Activated T-cell treated with anti-CD3 and anti-CD28 coated beads for 48 hours (primary cell): ENCODE measurements at places on chromosomes 5 and 9.
A peak's percentile ranks its signal among the peaks of the same experiment; 100 is the strongest.

DNA sequence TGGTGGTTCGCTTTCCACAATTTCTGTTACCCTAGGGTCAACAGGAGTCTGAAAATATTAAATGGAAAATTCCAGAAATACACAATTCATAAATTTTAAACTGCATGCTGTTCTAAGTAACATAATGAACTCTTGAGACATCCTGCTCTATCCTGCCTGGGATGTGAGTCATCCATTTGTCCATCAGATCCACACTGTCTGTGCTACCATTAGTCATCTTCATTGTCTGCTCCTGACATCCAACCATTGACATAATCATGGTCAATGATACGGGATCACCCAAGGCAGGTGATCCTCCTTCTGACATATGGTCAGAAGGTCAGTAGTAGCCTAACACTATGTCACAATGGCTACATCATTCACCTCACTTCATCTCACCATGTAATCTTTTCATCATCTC lies 276.7 kb upstream of the KIF2A start:
- no peak for DNase-seq

DNA sequence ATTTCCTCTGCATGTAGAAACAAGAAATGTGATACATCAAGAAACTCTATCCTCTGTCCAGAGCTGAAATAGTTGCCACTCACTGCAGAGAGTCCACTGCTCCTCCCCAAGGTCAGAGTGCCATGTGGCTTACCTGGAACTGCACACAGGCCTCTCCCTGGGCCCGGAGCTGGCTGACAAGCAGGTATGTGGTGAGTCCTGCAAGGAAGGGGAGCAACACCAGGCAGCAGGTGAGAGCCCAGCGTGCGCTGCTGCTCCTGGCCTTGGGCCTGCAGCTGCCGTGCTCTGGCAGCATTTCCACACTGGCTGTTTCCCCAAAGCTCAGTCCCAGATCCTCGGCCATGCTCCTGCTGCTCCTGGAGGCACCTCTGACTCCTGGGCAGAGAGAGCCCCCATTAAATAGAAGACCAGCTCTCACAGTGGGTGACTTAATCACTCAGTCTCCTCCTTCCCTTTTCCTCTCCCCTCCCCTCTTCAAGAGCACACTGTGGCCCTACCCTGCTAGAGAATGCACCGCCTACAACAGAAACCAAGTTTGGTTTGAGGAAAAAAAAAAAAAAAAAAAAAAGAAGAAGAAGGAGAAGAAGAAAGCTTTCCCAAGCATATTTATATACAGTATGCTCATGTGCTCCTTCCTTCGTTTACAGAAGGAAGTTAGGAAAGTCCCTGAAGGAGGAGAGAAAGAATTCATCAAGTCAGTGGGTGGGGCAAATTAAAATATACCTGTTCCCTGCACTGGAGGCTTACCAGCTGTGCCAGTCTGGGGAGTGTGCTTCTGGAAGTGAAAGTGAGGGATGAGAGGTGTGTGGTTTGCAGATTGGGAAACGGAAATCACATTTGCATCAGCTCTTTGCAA lies at the start of gene TNFSF15:
Gene TNFSF15, minus strand, starts transcription at position 370 of the 856 bp plus-strand sequence. Its CDS starts 27 bp downstream, at position 343.
- DNase-seq: no peak

- no peak for DNase-seq
These were observed 26.6 kb upstream of the LRRTM2 start for GRCh38 chr5:138901716-138902115.

- DNase-seq: no peak
These were observed 26.7 kb downstream of the ERGIC1 start for GRCh38 chr5:172860520-172861443.

- peak; percentile 15 for DNase-seq
These were observed 928 bp downstream of the HACD4 start for GRCh38 chr9:21030389-21031035.

DNA sequence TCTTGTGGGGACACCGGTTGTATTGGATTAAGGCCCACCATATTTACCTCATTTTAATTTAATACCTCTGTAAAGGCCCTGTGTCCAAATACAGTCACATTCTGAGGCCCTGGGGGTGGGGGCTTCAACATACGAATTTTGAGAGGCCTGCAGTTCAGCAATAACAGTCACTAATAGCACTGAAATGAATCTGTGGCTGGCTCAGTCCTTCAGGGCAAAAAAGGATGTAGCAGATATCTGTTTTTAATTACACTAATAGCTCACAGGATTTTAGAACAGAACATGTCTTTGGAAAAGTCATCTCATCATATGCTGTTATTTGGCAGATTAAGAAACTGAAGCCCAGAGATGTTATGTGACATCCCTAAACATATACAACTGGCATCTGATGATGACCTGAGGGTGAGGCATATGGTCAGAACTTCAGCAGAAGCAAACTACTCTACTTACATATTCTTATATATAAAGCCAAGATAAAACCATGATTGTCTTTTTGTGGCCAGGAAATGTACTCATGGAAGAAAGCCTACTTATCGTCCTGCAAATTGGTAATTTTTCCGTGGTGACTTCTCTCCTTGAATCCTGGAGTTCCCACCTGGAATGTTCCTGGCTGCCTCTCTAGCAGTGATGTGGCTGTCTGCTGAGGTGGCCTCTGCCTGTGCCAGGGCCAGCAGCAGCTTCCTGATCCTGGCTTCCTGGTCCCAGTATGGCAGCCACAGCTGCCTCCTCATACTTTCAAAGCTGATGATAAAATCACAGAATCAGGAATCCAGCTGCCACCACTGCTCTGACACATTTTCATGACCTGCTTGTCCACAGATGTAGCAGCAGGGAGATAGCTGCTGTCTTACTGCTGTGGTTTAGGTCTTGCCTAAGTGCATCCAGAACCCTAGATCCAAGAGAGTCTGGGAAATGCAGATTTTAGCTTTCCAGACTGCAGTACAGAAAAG lies 72.1 kb upstream of the ANKRD55 start:
- DNase-seq: no peak

GRCh38 chr9:132238026-132238972 lies 76.4 kb downstream of the NTNG2 start:
- DNase-seq: no peak

GRCh38 chr5:120873083-120873482 lies 409.0 kb downstream of the PRR16 start:
- DNase-seq: no peak

DNA sequence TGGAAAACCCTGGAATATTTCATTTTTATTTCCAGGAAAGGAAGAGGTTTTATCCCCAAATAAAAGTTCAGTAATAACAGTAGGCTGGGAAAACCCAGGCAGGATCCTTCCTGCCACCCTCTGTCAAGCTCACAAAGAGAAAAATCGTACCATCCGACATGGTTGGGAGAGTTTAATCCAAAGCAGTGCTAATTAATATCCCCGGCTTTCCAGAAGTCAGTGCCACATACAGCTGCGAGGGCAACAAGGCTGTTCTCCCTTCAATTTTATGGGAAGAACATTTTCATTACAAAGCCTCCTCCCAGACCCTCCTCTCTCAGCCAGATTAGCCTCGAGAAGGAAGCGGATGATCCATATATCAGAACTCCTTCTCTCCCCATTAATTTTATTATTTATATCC lies 95.5 kb downstream of the PAX5 start:
- no peak for DNase-seq

DNA sequence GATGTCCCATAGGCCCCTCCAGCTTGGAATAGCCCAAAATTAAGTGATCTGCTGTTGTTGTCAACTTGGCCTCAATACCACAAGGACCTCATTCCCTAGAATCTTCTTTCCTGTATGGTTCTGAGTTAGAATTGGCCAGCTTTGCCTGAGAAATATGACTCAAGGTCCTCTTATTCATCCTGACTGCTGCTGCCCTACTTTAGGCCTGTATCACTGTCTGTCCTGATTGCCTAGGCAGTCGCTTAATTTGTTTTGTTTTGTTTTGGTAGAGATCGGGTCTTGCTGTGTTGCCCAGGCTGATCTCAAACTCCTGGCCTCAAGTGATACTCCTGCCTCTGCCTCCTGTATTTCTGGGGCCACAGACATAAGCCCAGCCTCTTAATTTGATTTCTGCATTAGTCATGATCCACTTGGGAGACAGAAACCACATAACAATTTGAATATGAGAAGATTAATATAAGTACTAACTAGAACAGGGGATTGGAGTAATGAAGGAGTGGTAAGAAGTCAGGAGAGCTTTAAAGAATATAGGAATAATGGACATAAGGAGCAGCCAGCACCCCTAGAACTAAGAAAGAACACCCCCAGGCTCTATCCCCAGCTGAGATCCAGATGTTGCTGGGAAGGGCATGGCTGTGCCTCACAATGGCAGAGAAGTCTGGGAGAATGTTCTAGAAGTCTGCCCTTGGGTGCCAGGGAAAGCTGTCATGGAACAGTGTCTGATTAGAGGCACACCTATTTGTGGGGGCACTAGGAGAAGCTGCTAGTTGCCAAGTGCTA lies 4.6 kb downstream of the TEX53 start:
- no peak for DNase-seq

- peak; percentile 30 for DNase-seq
These were observed 6.6 kb downstream of the TJP2 start for GRCh38 chr9:69180670-69181069.

DNA sequence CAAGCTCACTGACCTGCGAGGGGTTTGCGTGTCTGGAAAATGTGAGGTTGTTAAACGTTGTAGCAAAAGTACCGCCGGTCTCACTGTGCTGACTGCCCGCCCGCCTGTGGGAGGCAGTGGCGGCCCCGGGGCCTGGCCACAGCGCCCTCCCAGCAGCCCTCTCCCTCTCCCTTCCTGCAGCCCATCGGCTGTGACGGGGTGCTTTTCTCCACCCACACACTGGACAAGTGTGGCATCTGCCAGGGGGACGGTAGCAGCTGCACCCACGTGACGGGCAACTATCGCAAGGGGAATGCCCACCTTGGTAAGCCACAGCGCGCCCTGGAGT lies 6.2 kb downstream of the ADAMTSL2 start:
- no peak for DNase-seq

GRCh38 chr9:110895147-110895905 lies 142.9 kb downstream of the LPAR1 start:
- no peak for DNase-seq

DNA sequence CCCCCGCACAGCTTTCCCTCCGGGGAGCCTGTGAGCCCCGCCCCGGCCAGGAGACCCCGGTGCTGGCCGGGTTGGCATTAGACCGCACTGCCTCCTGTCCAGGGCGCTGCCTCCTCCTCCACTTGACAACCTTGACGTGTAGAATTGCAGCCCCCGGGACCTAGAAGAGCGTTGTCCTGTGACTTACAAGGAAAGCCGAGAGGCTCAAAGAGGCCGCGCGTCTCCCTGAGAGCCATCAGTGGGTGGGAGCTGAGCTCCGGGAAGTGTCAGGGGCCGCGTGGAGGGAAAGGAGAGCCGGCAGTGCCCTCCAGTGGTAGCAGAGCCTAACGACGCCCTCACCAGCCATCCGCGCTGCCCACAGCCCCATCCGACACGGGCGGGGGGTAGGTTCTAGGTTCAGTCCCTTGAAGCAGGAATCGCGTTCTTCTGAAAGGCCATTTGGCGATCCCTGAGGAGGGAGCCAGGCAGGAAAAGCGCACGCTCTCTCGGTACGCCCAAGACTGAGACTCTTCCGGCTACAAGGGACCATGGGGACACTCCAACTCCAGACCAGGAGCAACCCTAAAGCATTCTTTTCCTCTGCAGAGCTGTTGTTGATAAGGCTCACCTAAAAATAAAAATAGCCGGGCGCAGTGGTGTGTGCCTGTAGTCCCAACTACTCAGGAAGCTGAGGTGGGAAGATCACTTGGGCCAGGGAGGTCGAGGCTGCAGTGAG lies 40.6 kb upstream of the SAP30L start:
- DNase-seq: peak; percentile 76

DNA sequence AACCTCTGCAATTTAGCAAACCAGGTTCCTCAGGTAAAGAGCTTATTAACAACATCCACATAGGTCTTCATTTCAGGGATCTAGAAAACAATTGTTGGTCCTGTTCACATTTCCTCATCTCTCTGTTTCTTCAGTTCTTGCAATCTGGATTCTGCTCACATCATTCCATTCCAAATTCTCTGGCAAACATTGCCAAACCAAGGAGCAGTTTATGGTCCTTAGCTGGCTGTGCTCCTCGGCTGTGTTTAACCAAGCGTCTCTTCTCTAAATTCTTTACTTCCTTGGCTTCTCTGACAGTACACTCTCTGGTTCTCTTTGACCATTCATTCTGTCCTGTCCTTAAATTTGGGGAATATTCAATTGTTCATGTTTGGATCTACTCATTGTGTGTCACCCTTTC lies 65.8 kb upstream of the RANBP3L start:
- DNase-seq: no peak
